Caki2 (cell line): ENCODE measurements at places on chromosomes 7 and 10. TPM values are rescaled to one million over a fixed set of nuclear protein-coding genes. Genes with fewer than 3 reads are reported as not detected.

Gene MYOF
- 67.0 and 83.1 TPM in 2 replicates for total RNA-seq

Gene GALNT17
- not detected in 2 replicates for total RNA-seq

Gene CD36
- total RNA-seq, result not detected in 2 replicates

Gene TWIST1
- not detected in 2 replicates for total RNA-seq

Gene MMP21
- not detected in 2 replicates for total RNA-seq
